ENCODE measurements at places on chromosomes 16 and 17.

DNA sequence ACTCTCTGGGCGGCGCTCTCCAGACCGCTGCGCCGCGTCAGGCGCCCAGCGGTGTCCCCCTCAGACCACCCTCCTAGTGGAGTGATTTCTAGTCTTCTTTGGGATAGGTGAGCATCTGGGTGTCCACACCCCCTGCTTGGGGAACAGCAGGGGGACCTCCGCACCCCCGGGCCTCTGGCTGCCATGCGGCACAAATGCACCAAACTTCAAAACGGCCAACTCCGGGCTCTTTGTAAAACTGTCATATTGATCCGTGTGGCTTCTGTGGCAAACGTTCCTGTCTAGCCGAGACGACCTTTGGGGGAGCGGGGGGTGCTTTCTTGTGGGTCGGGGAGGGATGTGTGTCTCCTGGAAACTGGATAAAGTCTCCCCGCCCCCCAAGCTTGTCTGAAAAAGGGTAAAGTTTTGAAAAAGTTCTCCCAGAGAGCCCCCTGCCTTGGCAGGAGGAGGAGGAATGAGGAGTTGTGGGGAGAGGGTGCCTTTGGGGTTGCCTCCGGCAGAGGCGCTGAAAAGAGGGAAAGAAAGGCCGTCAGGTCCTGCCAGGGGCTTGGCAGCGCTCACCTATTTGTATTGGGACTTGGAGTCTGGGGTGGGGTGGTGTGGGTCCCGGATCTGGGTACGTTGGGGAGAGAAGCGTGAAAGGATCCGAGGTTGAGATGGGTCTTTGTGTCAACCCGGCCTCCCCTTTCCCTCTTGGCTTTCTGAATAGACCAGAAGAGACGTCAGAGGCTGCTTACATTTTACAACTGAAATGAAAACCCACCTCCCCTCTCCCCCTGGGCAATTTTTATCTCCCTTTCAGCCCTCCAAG lies 2.2 kb upstream of the CHD3 start:
- peak; percentile 74 for DNase-seq

DNA sequence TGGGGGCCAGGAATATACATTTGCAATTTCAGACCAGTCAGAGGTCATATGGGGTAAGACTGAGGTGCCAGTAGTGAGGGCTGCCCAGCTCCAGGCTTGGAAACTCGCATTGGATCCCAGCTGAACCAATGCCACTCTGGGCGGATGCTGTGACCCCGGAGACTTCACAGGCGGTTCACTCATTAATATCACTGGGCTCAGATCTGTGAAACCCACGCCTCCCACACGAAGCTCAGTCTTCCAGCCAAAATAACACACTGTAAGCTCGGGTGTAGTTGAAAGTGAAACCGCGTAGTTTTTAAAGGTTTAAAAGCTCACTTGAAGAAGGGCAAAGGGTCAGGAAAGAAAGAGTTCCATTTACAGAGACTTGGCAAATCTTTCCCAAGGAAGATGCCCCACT lies 254.8 kb downstream of the FOXL1 start:
- no peak for DNase-seq

GRCh38 chr16:17377360-17378324 lies 93.1 kb downstream of the XYLT1 start:
- no peak for DNase-seq

DNA sequence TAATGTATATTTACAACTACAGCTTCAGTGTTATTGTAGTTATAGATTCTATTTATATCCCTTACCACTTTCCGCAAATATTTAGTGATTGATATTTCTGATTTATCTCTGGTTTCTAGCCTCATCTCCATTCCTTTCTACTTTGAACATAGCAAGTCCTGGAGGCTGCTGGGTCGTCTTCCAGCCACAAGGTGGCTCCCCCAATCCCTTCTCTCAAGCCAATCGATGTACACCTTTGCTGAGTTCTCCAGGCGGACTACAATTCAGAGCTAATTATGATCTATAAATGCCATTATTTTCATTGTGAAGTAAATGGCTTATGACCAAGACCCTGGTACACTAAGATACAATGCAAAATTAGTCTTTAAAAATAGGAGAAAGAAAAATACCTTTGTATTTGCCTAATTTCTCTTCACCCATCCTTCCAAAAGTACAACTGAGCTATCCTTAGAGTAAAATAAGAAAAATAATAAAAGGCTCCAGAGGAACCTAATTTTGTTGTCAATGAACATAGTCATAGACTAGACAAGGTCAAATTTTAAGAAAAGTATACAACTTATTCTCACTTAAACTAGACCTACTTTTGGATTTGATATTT lies 122.1 kb downstream of the SKAP1 start:
- peak; percentile 54 for DNase-seq

- DNase-seq: no peak
Measured at GRCh38 chr17:27522028-27522635, 65.9 kb downstream of the KSR1 start.

- no peak for DNase-seq
Measured at GRCh38 chr17:74443516-74444296, 11.8 kb downstream of the GPRC5C start.

GRCh38 chr16:2846511-2847310 lies 11.3 kb downstream of the PRSS22 start:
- no peak for DNase-seq

DNA sequence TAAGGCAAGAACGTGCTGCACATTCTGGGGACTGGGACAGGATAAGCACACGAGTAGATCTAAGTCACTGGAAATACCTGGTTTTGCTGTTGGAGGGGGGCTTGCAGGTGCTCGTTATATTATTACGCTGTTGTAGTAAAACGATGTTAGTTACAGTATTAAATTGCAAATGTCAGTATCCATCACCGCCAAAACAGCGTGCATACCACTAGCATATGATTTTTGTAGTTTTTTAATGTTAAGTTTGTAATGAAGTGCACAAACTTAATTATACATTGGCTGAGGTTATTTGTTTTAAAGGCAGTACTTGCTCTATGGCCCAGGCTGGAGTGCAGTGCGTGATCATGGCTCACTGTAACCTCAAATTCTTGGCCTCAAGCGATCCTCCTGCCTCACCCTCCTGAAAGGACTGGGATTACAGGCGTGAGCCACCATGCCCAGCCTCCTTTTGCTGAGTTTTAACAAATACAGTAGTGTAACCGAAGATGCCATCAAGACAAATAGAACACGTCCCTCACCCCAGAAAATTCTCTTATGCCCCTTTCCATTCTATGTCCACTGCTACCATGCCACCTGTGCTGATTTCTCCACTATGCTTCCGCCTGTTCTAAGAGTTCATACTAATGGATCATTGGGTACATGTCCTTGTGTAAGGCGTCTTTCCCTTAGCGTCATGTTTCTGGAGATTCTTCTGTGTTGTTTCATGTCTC lies 20.7 kb upstream of the CSNK1D start:
- DNase-seq: no peak

GRCh38 chr17:76601065-76601464 lies 15.4 kb upstream of the ST6GALNAC2 start:
- no peak for DNase-seq

DNA sequence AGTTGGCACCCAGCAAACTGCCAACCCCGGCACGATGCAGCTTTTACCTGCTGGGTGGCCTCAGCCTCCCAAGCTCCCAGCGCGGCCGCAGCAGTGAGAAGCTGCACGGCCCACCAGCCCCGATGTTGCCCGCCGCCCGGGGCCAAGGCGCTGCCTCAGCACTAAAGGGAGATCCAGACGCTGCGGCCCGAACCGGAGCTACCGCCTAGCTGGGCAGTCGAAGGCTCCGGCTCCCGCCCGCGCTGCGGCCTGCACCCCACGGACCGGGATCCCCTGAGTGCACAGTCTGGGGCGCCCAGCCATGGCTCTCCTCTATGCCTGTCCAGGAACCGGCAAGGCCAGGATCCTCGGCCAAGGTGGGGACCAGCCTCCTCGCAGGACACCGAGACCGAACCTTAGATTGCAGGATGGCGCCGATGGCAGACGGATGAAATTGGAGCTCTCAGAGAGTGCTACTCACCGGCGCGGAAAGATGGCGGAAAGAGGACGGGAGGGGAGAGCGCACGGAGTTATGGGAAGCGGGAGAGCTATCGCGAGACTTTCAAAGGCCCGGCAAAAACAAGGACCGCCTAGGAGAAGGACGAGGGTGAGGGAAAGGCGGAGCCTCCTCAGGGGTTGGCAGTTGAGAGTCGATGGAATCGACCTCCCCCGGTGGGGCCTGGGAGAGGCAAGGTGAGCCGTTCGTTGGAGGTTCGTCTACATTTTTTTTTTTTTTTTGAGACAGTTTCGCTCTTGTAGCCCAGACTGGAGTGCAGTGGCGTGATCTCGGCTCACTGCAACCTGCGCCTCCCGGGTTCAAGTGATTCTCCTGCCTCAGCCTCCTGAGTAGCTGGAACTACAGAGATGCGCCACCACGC lies at the start of gene RPS15A:
Gene RPS15A, minus strand, starts transcription at position 485 of the 857 bp plus-strand sequence. CDS start 1,221 bp downstream, outside the sequence.
- peak; percentile 92 for DNase-seq

GRCh38 chr16:50496990-50497389 lies 51.2 kb upstream of the NKD1 start:
- DNase-seq: no peak

- DNase-seq: no peak
Measured at GRCh38 chr16:13634959-13635358, 285.0 kb upstream of the ERCC4 start.

GRCh38 chr17:76696763-76697701 lies 13.7 kb downstream of the MXRA7 start:
- no peak for DNase-seq

DNA sequence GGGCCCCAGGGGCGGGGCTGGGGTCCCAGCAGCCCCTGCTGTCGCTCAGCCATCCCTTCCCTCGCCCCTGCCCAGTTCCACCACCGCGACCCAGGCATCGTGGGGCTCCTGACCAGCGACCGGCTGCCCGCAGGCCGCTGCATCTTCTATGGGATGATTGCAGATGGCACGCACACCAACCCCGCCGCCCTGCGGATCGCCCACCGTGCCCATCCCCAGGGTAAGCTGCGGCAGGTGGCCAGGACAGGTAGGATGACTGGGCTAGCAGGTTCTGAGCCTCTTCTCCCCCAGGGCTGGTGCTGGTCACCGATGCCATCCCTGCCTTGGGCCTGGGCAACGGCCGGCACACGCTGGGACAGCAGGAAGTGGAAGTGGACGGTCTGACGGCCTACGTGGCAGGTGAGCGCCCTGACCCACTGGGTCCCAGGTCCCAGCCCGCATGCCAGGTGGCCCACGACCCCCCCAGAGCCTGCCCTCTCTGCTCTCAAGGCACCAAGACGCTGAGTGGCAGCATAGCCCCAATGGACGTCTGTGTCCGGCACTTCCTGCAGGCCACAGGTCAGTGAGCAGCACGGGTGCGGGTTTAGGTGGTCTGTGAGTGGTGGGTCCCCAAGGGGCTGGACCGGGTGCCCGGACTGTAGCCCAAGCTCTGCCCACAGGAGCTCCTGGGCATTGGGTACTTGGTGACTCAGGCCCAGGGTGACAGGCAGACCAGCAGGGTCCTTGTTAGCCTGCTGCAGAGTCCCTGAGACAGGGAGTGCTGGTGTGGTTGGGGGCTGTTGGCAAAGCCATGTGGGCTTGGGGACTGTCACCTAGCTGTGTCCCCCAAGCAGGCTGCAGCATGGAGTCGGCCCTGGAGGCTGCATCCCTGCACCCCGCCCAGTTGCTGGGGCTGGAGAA lies 2.8 kb downstream of the CEMP1 start:
- DNase-seq: no peak
